Umbilical cord (tissue), 2 donors: ENCODE measurements at places on chromosomes 6 and 20. TPM values are rescaled to one million over a fixed set of nuclear protein-coding genes. Genes with fewer than 3 reads are reported as not detected.

Gene ZSCAN23
- 6.5 TPM for total RNA-seq

Gene PLN
- total RNA-seq: 177 TPM

Gene PCK1
- 6.3 TPM for total RNA-seq

Gene LGSN
- 4.1 TPM for total RNA-seq

Gene WFDC11
- not detected for total RNA-seq

Gene ULBP1
- 1.2 TPM for total RNA-seq

Gene PROKR2
- total RNA-seq: not detected

Gene TRAPPC3L
- total RNA-seq: 1.4 TPM

Gene HCRTR2
- 1.4 TPM for total RNA-seq

Gene VGLL2
- total RNA-seq: not detected

DNA sequence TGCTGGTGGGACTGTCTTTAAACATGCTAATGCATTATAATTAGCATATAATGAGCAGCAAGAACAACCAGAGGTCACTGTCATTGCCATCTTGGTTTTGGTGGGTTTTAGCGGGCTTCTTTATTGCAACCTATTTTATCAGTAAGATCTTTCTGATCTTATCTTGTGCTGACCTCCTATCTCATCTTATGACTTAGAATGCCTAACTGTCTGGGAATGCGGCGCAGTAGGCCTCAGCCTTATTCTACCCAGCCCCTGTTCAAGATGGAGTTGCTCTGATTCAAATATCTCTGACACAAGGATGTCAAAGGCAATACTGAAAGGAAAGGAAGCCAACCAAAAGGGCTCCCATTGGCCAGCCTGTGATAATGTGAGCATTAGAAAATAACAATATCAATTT lies 29.8 kb upstream of the SEC63 start:
- DNase-seq: no peak

GRCh38 chr20:5024982-5025381 lies 23.7 kb upstream of the SLC23A2 start:
- no peak for DNase-seq

DNA sequence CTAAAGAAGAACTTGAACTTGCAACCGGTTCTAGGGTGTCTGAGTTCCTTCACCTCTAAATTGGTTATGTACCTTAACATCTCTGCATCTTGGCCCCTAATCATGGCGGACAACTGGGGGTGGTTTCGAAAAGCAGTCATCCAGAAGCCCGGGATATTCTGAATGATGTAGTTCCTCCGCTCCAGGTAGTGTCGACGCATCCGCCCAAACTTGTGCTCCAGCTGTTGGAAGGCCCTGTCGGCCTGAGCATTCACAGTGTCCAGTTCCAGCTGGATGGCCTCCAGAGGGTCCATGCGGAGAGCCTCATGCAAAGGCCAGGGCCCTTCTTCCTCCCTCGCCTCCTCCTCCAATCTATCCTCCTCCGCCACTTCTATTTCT lies 887 bp downstream of the TSPYL1 start:
- DNase-seq: no peak

DNA sequence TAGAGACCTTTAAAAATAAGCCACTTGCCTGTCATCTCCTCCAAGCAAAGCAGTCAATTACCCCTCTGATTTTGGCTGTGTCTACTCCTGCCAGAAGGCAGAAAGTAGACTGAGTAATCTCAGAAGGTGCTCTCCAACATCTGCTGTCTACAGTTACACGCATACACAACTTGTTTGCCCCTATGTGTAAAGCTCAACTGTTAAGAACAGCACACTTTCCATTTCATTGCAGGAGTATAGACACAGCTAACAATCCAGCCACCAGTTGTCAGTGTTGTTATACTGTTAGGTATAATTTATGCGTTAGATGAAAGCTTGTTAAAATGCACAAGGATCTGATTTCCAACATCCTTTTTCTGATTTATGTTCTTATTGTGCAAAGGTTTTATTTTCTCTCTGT lies 88.2 kb downstream of the SAMD3 start:
- no peak for DNase-seq

GRCh38 chr20:4522310-4522709 lies 199.4 kb upstream of the PRND start:
- no peak for DNase-seq

GRCh38 chr6:73801652-73802268 lies 105.8 kb downstream of the CD109 start:
- DNase-seq: no peak

- DNase-seq: no peak
Measured at GRCh38 chr6:141988954-141989705, 143.6 kb upstream of the GJE1 start.

GRCh38 chr6:143097224-143097795 lies 36.6 kb downstream of the AIG1 start:
- no peak for DNase-seq

- no peak for DNase-seq
Measured at GRCh38 chr6:47059216-47059885, 17.2 kb upstream of the ADGRF1 start.

DNA sequence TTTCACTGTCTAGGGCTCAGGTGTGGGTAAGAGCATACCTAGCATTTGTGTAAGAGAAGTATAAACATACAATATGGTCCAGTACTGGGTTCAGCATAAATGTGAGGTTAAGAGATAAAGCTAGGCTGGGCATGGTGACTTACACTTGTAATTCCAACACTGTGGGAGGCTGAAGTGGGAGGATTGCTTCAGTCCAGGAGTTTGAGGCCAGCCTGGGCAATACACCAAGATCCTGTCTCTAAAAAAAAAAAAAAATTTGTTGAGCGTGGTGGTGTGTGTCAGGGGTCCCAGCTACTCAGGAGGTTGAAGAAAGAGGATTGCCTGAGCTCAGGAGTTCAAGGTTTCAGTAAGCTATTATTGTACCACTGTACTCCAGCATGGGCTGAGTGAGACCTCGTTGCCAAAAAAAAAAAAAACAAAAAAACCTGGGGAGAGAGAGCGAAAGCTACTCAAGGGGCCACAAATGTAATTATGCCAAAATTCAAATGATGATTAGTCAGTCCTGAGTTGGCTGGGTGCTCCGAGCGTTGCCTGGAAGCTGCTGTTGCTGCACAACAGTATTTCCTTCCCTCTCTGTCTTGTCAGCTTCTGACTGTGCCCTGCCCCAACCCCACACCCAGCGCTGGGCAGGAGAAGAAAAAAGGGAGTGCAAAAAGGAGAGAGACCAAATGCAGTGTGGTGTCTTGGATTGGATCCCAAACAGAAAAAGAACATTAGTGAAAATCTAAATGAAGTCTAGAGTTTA lies 24.0 kb downstream of the CMTR1 start:
- DNase-seq: no peak

DNA sequence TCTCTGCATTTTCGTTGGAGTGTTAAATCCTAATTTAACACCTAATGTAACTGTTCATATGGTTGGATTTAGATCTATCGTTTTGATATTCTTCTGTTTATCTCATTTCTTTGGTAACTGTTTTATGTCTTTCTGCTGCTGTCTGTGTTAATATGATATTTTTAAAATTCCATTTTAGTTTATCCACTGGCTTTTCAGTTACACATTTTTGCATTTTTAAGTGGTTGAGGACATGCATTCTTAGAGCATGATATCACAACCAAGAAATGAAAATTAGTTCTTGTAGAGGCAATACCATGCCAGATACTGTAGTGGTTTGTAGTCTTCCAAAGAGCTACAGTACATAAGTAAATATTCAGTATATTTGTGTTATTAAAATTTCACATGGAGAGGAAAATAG lies 58.6 kb downstream of the LIN28B start:
- DNase-seq: peak; percentile 68
